A172 (cell line): ENCODE measurements at places on chromosomes 6 and 20. TPM values are rescaled to one million over a fixed set of nuclear protein-coding genes. Genes with fewer than 3 reads are reported as not detected.
A peak's percentile ranks its signal among the peaks of the same experiment; 100 is the strongest.

The LY6G6F gene
- total RNA-seq: not detected in 2 replicates

The SYCP2 gene
- total RNA-seq: 0.26 and 0.29 TPM in 2 replicates

The PNPLA1 gene
- total RNA-seq: not detected in 2 replicates

The CGA gene
- total RNA-seq: not detected in 2 replicates

The SEL1L2 gene
- not detected in 2 replicates for total RNA-seq

DNA sequence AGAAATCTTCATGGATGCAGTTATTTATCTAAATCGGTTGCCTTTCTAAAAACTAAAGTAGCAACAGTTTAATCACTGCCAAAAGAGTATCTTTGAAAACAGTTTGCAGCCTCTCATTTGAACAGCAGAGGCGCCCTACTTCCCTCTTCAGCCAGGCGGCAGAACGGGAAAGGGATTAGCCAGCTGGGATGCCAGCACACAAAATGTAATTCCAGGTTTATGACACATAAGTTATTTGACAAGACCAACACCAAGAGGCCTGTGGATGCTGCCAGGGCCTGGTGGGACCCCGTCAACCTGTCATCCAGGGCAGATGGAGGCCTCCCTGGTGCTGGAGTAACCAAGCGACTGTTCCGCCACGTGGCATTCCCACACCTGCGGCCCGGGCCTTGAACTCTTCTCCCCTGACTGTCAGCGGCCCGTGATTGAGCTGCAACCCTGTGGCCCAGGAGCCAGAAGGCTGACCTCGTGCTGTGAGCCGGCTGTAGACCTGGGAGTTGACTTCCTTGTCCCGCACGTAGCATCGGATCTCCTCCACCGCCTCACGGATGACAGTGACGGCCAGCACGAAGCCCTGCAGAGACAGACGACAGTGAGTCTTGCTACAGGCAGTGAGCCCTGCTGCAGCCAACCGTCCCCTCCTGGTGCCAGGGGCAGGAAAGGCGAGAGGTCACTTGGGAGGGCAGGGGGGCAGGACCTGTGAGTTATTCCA, 55.5 kb downstream of the ATP9A start:
- peak; percentile 52 for DNase-seq

DNA sequence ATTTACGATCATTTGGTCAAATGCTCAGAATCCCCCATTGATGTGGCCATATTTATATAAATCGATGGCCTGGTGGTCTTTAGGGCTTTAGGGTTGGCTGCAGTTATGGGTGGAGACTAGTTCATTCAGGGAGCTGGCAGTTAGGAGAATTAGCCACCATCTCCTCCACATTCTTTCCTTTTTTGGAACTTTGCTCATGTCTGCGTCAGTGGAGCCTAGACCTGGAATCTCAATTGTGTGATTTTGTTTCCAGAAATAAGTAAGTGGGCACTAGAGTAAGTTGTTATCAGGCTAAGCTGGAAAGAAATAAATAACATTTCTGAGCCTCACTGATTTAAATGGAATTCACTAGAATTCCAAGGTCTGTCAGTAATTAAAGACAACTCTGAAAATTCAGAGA, 29.0 kb upstream of the ELOVL5 start:
- DNase-seq: no peak

DNA sequence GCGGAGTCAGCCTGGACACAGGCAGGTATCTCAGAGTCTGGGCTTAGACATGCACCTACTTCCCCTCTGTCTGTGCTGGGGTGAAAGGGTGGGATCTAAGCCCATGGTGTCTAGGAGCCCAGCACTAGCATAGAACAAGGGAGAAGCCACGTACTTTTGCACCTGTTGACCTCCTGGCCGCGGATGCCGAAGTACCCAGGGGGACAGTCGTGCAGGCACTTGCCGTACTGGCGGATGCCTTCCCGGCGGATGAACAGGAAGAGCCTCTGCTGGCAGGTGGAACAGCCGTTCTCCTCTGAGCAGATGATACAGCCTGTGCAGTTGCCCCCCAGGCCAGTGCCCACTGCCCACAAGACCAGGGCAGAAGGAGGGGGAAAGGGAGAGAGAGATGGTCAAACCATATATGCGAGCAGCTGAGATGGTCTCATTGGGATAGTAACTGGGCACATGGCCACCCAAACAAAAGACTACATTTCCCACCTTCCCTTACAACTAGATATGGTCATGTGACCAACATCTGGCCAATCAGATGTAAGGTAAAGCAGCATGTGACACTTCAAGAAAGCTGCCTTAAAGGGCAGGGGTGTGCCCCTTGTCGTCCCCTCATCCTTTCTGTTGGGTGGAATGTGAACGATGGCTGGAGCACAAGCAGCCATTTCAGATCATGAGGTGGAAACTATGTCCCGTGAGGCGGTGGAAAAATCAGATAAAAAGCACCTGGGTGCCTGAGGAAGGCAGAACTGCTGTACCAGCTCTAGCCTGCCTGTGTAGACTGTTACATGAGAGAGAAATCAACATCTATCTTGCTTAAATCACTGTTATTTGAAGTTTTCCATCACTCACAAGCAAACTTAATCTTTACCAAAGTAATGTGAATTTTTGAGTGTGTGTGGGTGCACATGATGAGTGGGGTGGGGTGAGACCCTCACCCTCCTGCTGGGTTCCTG, 34.0 kb downstream of the RSPO4 start:
- DNase-seq: peak; percentile 48

GRCh38 chr20:59812286-59813125, 120.9 kb downstream of the SYCP2 start:
- no peak for DNase-seq

DNA sequence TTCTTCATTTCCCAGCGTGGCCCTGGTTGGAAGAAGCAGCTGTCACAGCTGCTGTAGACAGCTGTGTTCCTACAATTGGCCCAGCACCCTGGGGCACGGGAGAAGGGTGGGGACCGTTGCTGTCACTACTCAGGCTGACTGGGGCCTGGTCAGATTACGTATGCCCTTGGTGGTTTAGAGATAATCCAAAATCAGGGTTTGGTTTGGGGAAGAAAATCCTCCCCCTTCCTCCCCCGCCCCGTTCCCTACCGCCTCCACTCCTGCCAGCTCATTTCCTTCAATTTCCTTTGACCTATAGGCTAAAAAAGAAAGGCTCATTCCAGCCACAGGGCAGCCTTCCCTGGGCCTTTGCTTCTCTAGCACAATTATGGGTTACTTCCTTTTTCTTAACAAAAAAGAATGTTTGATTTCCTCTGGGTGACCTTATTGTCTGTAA, 292.7 kb downstream of the ESR1 start:
- DNase-seq: peak; percentile 45

- DNase-seq: no peak
Measured at GRCh38 chr20:5369629-5370028, 52.9 kb upstream of the PROKR2 start.

- DNase-seq: peak; percentile 74
Measured at GRCh38 chr6:24980507-24981385, 45.0 kb upstream of the RIPOR2 start.

- no peak for DNase-seq
Measured at GRCh38 chr6:137762168-137763090, 104.6 kb upstream of the TNFAIP3 start.

DNA sequence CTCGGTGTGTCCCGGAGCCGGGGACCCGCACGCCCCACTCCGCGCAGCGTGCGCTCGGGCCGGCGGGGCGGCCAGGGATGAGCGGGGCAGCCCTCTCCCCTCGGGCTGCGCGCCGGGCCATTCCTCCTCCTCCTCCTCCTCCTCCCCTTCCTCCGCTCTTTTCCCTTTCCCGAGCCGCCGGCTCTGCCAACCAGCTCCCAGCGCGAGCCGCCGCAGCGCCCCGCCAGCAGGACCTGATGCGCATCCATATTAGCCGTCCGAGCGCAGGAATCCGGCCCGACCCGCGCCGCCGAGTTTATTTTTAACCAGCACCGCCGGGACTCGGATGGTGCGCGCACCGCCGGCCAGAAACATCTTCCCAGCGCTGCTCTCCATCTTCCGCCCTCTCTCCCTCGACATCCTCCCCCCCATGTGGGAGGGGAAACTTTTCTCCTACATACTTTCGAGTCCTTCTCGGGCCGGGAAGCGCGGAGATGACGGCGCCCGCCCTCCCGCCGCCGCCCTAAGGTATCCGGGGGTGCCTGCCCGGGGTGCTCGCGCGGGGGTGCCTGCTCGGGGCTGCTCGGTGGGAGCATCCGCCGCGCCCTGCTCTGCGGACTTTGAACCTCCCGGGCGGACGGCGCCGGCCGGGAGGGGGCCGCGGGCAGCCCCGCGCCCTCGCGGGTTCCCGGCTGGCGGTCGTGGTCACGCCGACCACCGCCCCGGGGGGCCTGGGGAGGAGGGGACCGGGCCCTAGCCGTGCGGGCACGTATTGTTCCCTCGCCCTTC, 619 bp downstream of the RREB1 start:
- peak; percentile 23 for DNase-seq

DNA sequence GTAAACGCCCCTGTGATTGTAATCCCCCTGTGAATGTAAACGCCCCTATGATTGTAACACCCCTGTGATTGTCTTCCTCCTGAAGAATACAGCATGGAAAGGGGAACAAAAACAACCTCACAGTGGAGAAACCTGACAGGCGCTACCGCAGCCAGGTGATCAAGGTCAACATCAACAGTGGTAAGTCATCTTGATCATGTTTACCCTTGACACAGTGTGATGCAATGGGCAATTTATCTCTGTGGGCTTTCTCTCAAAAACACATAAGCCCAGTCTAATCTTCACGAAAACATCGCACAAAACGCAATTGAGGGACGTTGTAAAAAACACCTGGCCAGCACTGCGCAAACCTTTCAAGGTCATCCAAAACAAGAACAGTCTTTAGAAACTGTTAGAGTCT, 277.2 kb downstream of the PRKN start:
- DNase-seq: no peak

DNA sequence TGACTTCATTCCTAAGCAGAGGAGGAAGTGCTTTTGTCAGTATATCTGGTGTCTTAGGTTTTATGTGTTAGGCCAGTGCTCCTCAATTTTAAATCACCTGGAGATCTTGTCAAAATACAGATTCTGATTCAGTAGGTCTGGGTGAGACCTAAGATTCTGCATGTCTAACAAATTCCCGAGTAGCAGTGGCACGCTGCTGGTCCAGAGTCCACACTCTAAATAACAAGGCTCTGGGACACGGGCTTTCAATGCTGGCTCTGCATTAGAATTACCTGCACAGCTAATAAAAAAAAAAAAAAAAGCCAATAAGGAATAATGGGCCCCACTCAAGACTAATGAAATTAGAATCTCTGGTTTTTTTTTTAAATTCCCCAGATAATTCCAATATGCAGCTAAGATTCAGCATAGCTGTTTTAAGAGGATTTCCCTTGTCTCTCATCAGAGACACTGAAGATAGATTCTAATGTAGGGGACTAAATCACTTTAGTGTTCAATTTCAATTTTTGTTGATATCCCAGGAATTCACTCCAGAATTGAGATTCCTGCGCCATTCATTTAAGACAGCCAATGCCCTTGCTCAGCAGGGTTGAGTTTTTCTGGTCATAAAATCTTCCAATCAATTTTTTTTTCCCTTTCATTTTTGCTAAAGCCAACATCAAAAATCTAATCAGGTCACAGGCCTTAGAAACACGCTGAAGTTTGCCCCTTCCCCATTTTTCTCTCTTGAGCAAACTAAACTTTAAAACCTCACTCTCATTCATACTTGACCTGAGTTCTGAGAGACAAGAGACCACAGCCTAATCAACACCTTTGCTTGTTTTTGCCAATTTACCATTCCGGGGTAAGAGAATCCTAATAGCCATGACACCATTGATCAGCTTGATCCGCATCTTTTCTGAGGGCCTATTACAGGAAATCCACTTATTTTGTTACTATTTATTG, 2.4 kb downstream of the TDP2 start:
- DNase-seq: no peak

- DNase-seq: peak; percentile 84
Measured at GRCh38 chr20:23061734-23062561, 12.5 kb upstream of the THBD start.

GRCh38 chr20:58224974-58225373, 3.5 kb downstream of the ANKRD60 start:
- no peak for DNase-seq

GRCh38 chr6:159837511-159837910, 37.4 kb downstream of the PNLDC1 start:
- no peak for DNase-seq

DNA sequence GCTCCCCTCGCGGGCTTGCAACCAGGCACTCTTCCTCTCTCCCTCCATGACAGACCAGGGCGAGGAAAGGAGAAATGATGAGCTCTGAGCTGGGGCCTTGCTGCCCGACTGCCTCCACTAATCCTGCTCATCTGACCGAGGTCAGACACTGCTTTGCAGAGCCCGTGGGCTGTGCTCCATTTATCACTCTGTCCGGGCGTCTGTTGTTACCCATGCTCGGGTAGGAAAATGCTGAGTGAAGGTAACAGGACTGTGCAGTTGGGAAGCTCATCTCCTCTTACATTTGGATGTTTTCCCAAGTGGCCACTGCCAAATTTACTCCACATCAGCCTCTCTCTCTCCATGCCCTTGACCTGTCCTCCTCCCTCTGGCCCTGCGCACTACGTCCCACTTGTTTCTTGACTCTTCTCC, 14.6 kb downstream of the RPS6KA2 start:
- no peak for DNase-seq

GRCh38 chr6:102229271-102229670, 835.8 kb downstream of the GRIK2 start:
- DNase-seq: no peak

- no peak for DNase-seq
Measured at GRCh38 chr6:29723666-29724588, 693 bp downstream of the HLA-F start.

DNA sequence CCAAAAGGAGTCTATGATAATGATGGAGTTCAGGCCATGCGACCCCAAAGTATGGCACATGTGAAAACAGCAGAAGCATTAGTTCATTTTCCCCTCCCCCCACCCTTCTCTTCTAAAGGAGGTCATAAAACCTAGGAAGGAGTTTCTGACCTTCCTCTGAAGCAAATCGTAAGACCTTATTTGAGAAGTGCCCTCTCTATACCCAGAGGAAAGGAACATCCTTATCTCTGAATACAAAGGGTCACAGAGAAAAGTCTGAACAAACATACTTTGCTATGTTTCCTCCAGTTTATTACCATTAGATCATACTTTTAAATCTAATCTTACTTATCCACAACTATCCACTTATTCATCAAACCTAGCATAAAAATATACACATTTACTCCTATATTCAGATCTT, 48.6 kb downstream of the SLX4IP start:
- no peak for DNase-seq

GRCh38 chr6:21596949-21597682, 3.6 kb downstream of the SOX4 start:
- DNase-seq: peak; percentile 65
